ENCODE measurements at places on chromosomes 1 and 21.
A peak's percentile ranks its signal among the peaks of the same experiment; 100 is the strongest.

GRCh38 chr1:66489151-66489550, 44.8 kb upstream of the SGIP1 start:
- DNase-seq = no peak

- DNase-seq = no peak
Observed at GRCh38 chr1:44108971-44109370, 9.7 kb upstream of the KLF17 start.

GRCh38 chr1:195096051-195096521, 1512.2 kb downstream of the KCNT2 start:
- no peak for DNase-seq

DNA sequence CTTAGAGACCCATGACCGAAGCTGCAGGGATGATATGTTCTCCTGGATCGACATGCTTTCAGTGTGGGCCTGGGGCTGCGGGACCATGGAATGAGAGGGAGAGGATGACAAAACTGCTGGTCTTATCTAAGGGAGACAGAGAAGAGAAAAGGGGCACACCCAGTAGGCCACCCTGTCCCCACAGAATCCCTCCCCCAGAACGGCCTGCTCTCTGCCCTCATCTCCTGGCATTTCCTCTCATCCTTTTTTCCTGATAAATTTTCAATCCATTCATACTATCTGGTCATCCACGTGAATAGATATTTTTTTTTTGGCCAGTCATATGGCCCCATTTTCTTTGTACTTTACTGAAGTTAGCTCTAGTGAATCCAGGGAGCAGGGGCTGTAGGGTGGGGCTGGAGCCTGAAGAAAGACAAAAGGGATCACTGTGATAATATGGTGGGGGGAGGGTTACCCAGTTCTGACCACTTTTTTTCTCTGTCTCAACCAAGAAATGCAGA, at the start of gene PKLR:
PKLR (minus strand) TSS at position 97 of the 500 bp plus-strand sequence; CDS start at position 54, 43 bp downstream.
- DNase-seq = no peak

DNA sequence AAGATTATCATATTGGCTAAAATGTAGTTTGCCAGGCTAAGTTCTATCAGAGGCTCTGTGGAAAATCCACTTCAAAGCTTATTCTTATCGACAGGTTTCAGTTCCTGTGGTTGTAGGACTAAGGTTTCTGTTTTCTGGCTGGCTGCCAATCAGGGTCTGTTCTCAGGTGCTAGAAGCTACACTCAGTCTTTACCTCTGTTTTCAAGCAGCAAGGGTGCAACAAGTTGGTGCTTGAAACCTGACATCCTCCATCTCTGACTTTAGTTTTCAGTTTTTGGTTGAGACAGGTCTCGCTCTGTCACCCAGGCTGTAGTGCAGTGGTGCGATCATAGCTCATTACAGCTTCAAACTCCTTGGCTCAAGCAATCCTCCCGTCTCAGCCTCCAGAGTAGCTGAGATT, 15.3 kb upstream of the TMCO2 start:
- DNase-seq = no peak

GRCh38 chr1:27296773-27297291, 25.1 kb upstream of the TMEM222 start:
- peak; percentile 48 for DNase-seq

All from NCI-H345 (cell line).